Erythroblast (primary cell): ENCODE measurements at places on chromosomes 11 and 22.

DNA sequence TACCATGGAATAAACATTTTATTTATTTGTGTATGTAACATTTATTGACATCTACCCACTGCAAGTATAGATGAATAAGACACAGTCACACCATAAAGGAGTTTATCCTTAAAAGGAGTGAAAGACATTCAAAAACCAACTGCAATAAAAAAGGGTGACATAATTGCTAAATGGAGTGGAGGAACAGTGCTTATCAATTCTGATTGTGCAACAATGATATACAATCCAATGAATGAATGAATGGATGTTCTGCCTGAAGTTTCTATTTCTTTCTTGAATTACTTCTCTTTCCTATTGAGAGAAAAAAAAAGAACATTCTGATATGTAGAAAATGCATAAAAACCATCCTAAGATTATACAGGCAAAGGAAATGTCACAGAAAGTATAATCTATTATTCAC lies 10.0 kb downstream of the MMP7 start:
- no peak for DNase-seq

- DNase-seq, result no peak
Measured at GRCh38 chr11:103433386-103434072, 324.3 kb downstream of the DYNC2H1 start.

DNA sequence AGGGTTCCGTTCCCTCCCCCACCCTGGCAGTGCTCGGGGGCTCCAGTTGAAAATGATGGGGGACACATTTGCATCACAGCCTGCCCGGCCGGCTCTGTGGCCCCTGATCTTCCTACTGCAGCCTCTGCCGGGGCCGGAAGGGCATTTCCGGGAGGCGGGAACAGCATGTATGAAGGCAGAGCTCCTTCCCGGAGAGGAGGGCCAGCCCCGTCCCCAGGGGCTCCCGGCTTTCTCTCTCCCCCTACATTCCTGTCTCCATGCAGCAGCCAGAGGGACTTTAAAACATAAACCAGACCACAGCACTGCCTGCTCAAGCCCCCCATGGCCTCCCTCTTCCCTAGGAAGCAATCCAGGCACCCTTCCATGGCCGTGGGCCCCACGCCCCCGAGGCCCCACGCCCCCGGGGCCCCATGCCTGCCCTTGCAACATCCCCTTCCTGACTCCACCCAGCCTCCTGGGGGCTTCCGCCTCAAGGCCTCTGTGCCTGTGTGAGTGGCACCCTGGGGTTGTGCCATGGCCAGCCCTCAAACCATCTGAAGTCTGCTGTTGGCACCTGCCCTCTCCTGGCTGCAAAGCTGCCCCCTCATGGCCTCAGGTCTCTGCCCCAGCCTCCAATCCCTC lies 73.1 kb downstream of the CDKN1C start:
- no peak for DNase-seq

DNA sequence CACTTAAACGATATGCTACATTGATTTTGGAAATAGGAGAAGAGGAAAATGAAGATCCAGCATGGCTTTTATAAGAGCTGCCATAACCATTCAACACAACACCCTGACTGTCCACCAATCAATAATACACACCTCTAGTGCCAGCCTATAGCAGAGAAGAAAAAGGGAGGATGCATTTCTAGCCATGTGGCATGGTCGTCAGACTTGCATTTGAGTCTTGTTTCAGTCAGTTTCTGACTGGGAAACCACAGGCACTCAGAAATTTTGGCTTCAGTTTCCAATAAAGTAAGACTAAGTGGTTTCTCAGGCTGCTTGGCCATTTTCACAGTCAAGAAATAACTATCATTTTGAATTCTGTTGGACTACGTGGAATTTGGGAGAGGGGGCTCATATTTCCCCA lies 523.5 kb upstream of the LRRC4C start:
- DNase-seq, result no peak

GRCh38 chr11:64836448-64837072 lies 7.9 kb downstream of the CDC42BPG start:
- DNase-seq, result no peak

GRCh38 chr22:41690476-41690875 lies 1.8 kb upstream of the SNU13 start:
- no peak for DNase-seq

- no peak for DNase-seq
Measured at GRCh38 chr22:19820880-19821522, 33.7 kb downstream of the GNB1L start.

GRCh38 chr22:45878051-45878781 lies 98.7 kb downstream of the WNT7B start:
- DNase-seq, result no peak

GRCh38 chr11:128648711-128649110 lies 45.2 kb upstream of the FLI1 start:
- no peak for DNase-seq

DNA sequence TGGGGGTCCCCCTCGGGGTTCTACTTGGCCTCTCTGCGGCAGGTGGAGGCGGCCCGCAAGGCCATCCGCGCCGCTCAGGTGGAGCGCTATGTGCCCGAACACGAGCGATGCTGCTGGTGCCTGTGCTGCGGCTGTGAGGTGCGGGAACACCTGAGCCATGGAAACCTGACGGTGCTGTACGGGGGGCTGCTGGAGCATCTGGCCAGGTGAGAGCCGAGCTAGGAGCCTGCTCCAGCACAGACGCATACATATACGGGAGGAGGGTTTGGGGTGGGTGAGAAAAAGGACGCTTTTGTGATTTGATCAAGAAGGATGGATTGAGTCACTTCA lies 415 bp downstream of the CENATAC start:
- no peak for DNase-seq

- DNase-seq, result no peak
Measured at GRCh38 chr11:1932105-1932480, 12.6 kb downstream of the TNNT3 start.
